Activated CD4-positive, alpha-beta T cell treated with anti-CD3 and anti-CD28 coated beads, Interleukin-2, amount 50 U/mL, for 4 hours (primary cell): ENCODE measurements at places on chromosomes 12 and 14.

- no peak for DNase-seq
Measured at GRCh38 chr14:78316052-78316451, 145.9 kb downstream of the NRXN3 start.

- DNase-seq, result peak; percentile 70
Measured at GRCh38 chr14:77027538-77028383, 747 bp downstream of the IRF2BPL start.

DNA sequence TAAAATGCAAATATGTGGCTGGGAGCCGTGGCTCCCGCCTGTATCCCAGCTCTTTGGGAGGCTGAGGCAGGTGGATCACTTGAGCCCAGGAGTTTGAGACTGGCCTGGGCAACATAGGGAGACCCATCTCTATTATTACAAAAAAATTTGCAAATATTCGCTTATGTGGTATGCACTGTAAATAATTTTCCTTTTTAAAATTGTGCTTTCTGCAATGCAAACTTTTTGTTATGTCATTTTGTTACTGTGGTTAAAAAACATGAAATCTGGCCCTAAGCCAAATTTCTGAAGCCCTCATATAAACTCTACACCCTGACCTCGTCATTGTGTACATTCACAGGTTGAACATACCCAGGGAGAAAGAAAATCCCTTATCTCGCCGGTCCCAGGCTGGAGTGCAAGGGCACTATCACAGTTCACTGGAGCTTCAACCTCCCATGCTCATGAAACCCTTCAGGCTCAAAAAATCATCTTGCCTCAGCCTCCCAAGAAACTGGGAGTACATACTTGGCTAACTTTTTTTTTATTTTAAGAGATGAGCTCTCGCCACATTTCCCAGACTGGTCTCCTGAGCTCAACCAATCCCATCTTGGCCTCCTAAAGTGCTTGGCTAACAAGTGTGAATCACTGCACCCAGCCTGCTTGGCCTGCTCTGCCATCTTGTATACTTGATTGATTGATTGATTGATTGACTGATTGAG, 24.7 kb downstream of the TRAPPC6B start:
- no peak for DNase-seq

DNA sequence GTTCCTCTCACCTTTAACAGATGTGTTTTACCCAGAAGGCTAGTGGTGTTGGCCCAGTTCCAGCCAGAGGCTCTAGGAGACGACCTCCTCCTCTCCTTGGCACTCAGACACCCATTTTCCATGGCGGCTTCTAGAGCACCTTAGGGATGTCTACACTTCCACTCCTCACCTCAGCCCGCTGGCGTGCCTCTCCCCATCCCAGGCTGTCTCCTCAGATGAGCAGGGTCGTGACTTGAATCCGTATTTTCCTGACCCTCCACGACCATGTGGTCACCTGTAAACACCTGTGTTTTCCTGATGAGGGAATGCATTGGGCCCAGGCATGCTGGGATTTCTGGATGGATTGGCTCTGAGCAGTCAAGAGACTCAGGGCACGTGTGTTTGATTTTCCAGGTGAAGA, 21.8 kb upstream of the RIN3 start:
- DNase-seq, result no peak

DNA sequence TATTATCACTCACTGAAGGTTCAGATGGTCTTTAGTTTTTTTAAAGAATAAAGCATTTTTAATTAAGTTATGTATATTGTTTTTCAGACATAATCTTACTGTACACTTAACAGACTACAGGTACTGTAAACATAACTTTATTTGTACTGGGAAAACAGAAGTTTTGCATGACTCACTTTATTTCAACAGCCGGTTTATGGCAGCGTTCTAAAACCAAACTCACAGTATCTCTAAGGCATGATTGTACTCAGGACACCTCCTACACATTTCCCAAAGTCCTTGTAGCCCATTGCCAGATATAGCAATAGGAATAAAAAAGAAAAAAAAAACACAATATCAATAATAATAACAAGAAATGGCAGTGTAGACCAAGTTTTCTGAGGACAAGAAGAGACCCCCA, 1341.4 kb downstream of the FSCB start:
- no peak for DNase-seq

DNA sequence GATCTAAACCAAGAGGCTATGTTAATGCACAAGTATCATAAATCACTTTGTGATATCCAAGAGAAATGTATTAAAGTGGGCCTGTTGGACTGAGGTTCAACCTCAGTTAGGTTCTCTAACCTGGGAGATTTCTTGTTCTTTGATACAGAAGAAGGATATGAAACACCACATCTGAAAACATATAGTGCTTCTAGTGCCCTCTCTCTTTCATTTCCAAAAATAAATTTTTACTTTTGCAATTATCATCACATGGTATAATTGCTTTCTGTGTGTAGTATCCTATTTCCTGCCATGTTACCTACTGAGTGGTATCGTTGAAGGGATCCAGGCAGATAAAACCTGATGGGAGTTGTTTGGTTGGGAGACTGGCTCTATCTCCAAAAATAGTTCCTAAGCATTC, 264.9 kb downstream of the CCER1 start:
- no peak for DNase-seq

GRCh38 chr12:12946686-12947355, 5.1 kb downstream of the GPRC5D start:
- no peak for DNase-seq

DNA sequence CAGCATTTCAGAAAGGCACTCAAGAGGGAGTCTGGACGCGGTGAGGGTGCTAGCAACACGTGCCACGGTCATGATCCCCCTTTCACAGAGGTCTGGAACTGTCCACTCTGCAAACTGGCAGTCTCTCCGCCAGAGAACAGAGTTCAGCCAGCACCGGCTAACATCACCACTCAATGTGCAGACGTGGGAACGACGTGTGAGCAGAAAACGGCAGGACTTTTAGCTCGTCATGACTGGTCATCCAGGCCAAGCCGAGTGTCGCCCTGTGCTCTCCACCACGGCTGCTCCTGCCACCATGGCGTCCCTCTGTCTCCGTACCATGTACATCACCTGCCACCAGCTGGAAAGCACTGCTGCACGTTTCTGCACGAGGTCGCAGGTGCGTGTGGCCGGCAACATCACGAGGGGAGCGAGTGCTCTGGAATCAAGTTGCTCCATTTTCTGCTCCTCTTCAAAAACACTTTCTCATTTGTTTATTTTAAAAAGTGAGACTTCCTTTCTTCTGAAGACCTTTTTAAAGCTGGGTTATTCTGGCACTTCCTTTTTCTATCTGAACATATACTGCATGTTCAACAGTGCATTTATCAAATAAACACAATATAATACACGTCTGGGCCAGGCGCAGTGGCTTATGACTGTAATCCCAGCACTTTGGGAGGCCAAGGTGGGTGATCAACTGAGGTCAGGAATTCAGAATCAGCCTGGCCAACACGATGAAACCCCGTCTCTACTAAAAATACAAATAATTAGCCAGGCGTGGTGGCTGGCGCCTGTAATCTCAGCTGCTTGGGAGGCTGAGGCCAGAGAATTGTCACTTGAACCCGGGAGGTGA, 28.0 kb downstream of the SLC15A4 start:
- DNase-seq, result no peak

DNA sequence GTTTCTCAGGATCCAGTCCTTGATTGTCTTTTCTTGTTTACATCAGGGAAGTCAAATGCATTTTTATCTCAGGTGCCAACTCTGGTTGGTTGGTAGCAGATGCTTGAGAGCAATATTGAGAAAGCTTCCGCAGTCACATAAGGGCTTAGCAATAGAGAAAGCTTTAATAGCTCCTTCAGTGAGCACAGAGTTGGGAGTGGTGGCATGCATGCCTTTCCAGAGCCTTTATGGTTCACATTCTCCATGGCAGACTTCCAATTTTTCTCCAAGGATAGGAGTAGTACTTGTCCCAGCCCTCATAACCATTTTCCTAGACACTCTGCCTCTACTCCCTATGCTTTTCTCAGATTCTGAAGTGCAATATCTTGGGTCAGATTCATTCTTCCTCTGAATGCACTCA, 280.4 kb downstream of the AEBP2 start:
- no peak for DNase-seq

DNA sequence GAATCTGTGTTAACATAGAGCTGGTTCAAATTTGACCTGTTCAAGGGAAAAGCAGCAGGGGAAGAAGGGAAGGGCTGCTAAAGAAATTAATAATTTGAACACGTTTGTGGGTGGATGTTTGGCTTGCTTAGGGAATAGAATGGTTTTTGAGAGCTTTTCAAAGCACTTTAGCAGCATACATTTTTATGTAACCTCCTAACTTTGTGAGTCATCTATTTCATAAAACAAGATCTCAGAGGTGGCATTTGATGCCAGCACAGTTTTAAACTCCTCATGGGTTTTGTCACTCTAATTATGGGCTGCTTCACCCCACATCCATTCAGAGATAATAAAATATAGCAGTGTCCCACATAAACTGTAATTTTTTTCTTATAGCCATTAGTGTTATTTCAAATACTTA, 143.8 kb downstream of the ACSS3 start:
- DNase-seq, result no peak

DNA sequence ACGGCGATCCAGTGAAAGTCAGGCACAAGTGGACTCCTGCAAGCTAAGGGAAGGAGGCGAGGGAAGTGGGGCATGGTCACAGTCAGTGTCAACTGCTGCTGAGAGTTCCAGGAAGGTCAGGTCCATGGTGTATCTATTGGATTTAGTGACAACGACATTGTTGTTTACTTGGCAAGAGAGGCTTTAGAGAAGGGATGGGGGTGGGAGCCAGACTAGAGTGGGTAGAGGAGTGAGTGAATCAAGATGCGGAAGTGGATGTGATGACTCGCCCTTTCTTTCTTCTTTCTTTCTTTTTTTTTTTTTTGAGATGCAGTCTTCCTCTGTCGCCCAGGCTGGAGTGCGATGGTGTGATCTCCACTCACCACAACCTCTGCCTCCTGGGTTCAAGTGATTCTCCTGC, 12.5 kb downstream of the P2RX7 start:
- DNase-seq, result no peak

GRCh38 chr12:85794531-85794930, 41.7 kb downstream of the RASSF9 start:
- no peak for DNase-seq

- no peak for DNase-seq
Measured at GRCh38 chr14:96261772-96262655, 6.0 kb downstream of the BDKRB1 start.

GRCh38 chr14:55336691-55337090, 65.5 kb downstream of the FBXO34 start:
- no peak for DNase-seq

- DNase-seq, result no peak
Measured at GRCh38 chr12:27005495-27005894, 8.7 kb downstream of the TM7SF3 start.

- DNase-seq, result no peak
Measured at GRCh38 chr14:68000511-68000910, 180.9 kb downstream of the RAD51B start.

DNA sequence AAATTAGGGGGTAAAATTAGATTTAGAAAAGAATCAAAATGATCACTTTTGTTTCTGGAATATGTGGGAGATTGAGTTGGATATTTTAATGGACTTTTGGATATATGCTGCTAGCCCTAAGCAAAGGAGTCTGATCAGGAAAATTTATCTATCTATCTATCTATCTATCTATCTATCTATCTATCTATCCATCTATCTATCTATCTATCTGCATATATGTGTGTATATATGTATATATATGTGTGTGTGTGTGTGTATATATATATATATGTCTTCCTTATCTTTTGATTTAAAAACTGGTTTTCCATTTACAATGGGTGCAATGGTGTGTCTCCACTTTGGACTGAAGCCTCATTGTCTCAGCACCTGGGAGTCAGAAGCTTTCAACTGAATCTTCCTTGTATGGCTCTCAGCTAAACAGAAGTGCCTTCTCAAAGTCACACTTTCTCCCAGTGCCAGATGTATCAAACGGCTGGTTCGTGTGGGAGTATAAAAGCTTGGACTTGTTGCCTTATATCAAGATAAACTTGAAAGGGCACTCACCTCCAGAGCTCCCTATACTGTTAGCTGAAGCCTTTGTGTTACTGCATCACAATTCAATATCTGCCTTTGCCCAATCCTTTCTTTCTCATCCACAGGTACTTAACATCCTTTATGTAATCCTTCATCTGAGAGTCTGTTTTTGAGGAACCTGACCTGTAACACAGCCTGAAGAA, 31.6 kb upstream of the CD69 start:
- no peak for DNase-seq

GRCh38 chr14:80206351-80207080, 4.8 kb downstream of the DIO2 start:
- no peak for DNase-seq

GRCh38 chr14:56212521-56212920, 94.3 kb downstream of the PELI2 start:
- DNase-seq, result no peak

- no peak for DNase-seq
Measured at GRCh38 chr12:124488520-124488919, 78.9 kb downstream of the NCOR2 start.

- no peak for DNase-seq
Measured at GRCh38 chr12:107661830-107662229, 23.8 kb upstream of the PWP1 start.

GRCh38 chr12:121582583-121583333, 1.9 kb upstream of the KDM2B start:
- DNase-seq, result no peak

- no peak for DNase-seq
Measured at GRCh38 chr12:14239350-14239934, 126.0 kb upstream of the ATF7IP start.

DNA sequence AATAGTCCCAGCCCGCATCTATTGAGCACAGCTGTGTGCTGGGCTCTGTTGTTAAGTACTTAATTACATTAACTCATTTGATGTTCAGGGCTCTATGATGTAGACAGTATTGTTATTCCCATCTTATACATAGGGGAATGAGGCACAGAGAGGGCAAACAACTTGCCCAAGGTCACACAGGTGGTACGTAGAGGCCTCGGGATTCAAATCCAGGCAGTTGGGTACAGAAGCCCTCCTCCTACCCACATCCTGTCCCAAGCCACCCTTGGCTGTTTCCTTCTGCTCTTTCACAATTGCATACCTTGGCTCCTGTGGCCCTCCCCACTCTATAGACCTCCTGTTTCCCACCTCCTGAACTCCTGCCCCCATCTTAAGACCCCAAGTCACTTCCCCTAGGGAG, 10.0 kb upstream of the GPR68 start:
- no peak for DNase-seq

DNA sequence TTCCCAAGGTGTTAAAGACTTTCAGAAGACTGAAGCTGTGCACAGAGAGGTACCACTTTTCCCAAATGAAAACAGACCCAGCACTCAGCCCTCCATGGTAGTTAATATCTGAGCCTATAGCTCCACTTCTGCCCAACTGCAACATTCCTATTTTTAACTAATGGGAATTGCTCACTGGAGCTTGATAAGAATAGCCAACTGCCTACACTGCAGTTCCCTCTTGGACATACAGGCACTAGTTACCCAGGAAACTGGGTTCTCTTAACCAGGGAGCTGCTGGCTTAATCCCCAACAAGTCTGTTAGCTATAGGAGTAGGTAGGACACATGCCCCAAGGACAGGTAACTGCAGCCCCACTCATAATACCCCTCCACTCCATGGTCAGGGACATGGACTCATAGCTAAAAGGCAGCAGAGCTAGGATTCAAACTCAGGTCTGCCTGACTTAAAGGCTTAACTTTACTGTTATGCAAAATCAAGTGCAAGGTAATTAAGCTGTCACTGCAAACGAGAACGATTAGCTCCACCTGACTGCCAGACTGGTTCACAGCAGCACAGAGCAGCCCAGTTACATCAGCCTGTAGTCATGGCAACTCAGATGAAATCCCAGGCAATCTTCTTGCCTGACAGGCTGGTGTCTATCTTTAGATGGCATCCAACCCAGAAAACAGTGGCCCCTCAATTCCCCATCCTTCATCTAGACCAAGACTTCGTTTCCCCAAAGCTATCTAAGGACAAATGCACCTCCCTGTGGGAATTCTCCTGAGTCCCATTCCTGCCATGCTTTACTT, 77.1 kb upstream of the ACTN1 start:
- DNase-seq, result no peak
